ENCODE measurements at places on chromosomes 3 and 15.

DNA sequence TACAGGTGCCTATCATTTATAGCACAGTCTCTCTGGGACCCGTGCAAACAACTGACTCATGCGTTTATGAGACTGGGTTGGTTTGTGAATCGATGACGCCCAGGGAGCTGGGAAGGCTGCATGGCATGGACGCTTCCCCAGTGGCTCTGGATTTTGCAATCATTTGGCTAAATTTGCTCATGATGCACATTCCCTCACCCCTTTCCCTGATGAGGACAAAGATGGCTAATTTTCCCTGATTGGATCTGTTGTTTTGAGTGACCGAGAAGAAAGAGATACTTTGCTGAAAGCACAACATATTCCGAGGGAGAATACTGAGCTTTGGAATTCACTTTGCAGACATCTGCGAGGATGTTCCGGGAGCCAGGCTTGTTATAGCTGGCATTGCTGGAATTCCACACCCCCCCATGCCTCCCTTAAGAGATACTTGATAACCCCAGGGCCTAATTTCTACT is 51.1 kb downstream of the CGNL1 start:
- DNase-seq = no peak

- DNase-seq = no peak
Measured at GRCh38 chr3:59247402-59247841, 197.6 kb upstream of the CFAP20DC start.

DNA sequence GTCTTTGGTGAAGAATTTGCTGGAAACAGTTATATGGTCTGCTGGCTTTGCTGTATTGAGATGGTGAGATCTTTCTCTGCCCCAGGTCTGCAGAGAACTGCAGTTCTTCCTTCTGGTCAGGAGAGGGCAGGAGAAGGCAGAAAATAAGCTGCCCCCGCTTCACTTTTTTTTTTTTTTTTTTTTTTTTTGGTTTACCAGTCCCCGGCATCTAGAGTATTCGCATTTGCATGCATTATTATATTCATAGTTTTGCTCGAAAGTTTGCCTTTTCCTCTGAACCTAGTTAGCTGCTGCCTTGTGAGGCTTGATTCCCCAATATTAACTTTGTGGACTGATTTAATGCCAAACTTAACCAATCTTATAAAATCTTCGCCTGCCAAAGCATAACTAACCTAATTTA is 10.6 kb upstream of the PARL start:
- DNase-seq = no peak

- DNase-seq = no peak
Measured at GRCh38 chr15:52349052-52349700, 53.6 kb upstream of the MYO5C start.

Measured in activated T-helper 2 cell treated with anti-CD3 and anti-CD28 coated beads, Interferon-gamma antibody, Interleukin-2, Interleukin-4, amounts not matched to agents 10 μg/mL and 5 μg/mL and 100 μg/mL, durations not matched to agents 14 hours and 24 hours and 36 hours (primary cell).